ENCODE measurements at places on chromosomes 1 and 21.

GRCh38 chr1:111290104-111290503, 547 bp upstream of the CHIA start:
- DNase-seq, result no peak

- DNase-seq, result no peak
These were observed 49.7 kb downstream of the B3GALT5 start for GRCh38 chr21:39662411-39662953.

GRCh38 chr1:85611856-85612255, 31.3 kb downstream of the CCN1 start:
- no peak for DNase-seq

DNA sequence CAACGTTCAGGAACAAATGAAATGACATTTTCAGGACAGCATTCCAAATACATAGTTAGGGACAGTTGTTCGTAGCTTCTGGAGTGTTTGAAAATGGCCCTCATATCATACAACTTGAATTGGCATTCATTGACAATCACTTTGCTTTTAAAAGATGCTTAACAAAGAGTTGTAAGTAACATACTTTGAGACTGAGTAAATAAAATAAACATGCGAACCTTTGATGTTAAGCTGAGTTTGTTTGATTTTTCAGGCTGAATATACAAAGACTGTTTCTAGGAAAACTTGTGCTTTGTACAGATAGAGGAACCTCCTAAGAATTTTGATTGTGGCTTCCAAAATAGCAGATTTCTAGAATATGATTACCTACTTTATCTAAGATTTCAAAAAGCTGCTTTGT, 45.3 kb downstream of the ITSN1 start:
- DNase-seq, result no peak

DNA sequence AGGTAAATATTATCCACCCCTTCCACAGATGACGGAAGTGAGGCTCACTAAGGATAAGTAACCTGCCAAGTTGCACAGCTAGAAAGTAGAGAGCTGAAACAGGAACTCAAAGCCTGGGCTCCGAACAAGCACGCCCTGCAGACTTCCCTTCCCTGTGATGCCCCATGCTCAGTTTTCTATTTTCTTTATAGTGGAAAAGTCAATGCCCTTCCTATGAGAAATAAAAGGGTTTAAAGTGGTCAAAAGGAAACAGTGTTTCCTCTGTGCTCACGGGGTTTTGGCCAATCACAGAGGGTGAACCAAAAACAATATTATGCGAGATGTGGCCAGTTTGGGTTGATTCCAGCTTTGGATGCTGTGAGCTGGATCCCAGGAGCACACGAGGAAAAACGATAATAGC, 44.5 kb downstream of the DDR2 start:
- no peak for DNase-seq

DNA sequence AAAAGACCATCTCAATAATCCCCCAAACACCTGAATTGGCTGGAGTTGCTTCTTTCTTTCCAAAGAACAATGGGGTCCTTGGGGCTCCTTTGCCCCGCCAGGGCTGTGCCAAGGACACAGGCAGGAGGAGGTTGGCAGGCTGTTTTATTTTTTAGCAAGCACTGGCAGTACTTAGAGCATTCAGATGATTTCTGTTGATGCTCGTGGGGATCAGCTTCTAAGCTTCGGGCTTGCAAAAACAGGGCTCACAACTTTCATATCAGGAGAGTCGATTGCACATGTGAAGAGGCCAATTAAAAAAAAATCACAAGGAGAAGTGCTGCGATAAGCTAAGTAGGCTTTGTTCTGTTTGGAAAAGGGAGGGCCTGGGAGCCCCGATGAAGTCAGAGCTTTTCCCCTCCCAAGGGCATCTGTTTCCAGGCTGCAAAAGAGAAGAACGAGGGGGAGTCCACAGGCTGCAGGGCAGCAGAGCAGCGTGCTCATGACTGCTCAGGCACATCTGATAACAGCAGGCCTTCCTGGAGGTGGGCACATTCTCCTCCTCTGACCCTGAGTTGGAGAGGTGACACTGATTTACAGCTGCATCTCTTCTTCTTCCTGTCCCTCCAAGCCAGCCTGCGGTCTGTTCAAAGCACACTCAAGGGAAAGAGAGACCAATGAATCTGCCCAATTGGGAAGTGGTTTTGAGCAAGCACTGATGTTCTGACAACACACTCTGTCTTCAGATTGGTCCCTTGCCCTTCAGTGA, 27.3 kb upstream of the BCAR3 start:
- DNase-seq, result no peak

DNA sequence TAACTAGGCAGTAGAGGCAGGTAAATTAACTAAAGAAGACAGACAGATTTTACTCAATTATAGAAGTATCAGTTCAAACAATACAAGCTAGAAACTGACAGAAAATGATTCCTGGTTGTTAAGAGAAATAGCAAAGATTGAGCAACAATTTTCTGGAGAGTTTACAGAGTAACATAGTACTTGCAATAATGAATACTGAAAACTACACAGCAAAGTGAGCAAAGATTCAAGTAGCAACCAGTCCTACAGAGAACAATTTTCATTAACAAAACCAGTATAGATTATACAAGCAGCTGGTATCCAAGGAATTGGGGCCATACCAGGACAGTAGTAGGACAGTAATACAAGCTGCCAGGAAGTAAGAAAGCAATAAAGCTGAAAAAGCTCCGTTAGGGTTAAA, 37.6 kb downstream of the EYA3 start:
- no peak for DNase-seq

- DNase-seq, result no peak
These were observed 68.5 kb downstream of the RBM11 start for GRCh38 chr21:14284481-14284880.

- peak; percentile 81 for DNase-seq
These were observed 64.1 kb downstream of the DDR2 start for GRCh38 chr1:162696286-162696862.

DNA sequence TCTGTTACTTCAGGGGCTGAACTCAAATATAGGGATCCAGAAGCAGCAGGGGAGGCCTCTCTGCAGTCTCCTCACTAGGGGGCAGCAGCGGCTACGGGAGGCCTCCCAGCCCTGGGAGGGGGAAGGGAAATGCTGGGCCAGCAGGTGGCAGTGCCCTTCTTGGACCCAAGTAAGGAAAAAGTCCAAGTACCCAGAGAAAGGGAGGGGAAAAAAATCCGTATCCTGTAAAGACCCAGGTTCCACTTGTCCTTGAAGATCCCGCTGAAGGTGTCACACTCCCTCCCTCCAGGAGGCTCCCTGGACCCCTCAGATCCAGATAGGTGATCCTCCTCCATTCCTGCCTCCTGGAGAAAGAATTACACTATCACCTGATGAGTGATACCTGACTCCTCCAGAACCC, 14.1 kb upstream of the NUAK2 start:
- peak; percentile 73 for DNase-seq

GRCh38 chr1:22284906-22285548, 142.1 kb upstream of the WNT4 start:
- DNase-seq, result no peak

DNA sequence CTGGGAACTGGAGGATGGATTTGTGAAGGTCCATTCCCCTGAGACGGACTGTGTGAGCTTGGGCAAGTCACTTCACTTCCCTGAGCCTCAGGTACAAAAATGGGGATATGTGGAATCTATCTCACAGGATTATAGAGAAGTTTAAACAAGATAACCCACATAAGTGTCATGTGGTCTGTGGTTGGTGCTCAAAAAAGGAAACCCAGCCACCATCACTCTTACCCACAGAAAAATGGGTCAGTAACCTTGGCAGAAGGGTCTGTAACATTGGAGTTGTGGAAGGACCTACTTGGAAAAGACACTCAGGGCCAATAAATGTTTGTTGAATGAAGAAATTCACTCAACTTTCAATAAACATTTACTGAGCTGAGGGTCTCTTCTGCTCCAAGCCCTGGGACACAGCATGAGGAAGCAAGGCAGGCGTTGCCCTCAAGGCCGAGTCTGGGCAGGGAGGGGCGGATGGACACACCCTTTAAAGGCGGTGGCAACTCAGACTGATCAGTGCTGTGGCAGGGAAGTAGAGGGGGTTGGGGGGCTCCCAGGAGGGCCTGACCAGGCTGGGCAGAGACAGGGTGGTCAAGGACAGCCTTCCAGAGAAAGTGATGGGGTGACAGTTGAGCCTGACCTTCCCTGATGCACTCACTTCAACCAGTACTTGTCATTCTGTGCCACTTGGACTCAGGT, 66.7 kb upstream of the ACOT11 start:
- no peak for DNase-seq

DNA sequence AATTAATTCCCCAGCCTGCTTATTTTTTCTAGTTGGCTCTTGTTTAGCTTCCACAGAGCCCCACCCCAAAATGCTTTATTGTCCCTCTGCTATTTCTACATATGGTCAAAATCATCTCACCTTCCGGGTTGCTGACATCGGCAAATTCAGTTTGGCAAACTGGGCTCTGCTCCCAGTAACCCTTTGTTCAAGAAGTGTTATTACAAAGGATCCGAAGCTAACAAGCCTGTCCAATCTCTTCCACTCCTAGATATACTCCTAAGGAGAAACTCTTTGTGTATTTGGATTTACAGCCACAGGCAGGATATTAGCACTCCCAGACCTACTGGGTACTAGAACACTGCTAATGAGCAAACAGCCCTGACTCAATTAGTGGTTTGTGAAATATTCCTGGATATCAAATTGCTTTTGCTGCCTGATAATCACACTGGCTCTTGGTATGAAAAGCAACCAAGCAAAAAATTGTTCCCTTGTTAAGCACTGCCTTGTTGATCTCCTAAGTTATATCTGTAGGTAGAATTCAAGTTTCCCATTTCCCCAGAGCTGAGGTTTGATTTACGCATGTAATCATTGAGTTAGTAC, 4.0 kb downstream of the JUN start:
- DNase-seq, result peak; percentile 91

- DNase-seq, result no peak
These were observed 45.9 kb upstream of the DPH5 start for GRCh38 chr1:101071470-101071891.

GRCh38 chr1:52679498-52679897, 18.6 kb downstream of the COA7 start:
- no peak for DNase-seq

GRCh38 chr1:240611619-240612480, at the start of gene GREM2:
GREM2 (minus strand) TSS chr1:240612155; CDS start chr1:240493475, 118,680 bp downstream.
- DNase-seq, result peak; percentile 40

DNA sequence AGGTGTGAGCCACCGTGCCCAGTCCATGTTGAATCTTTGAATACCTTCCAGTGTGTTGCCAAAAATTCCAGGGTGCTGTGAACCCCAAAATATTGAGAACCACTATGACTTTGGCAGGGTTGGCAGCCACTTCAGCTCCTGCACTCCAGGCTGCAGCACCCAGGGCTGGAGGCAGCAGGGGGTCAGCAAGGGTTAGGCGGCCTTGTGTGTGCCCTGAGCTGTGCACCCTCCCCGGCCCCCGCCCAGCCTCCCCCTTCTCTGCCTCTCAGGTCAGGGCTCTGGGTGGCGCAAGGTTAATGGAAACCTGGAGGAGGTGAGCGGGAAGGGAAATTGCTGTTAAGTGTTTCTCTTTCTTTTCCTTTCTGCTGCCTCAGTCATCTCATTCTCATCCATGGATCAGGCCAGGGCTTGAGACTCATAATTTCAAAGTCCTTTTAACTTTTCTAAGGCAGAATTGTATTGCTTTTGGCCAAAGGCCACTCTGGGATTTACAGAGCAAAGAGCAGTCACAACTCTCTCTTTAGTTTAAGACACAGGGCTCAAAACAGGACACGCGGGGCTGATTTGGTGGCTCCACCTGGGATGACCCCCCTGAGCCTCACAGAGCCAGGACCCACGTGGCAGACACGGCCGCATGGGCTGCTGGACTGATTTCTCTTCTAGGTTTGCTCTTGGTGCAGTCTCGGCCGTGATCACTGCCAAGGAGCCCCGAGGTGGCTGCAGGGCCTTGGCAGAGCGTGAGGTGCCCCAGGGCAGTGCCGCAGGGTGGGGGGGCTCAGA, 212.3 kb downstream of the PTPRU start:
- no peak for DNase-seq

DNA sequence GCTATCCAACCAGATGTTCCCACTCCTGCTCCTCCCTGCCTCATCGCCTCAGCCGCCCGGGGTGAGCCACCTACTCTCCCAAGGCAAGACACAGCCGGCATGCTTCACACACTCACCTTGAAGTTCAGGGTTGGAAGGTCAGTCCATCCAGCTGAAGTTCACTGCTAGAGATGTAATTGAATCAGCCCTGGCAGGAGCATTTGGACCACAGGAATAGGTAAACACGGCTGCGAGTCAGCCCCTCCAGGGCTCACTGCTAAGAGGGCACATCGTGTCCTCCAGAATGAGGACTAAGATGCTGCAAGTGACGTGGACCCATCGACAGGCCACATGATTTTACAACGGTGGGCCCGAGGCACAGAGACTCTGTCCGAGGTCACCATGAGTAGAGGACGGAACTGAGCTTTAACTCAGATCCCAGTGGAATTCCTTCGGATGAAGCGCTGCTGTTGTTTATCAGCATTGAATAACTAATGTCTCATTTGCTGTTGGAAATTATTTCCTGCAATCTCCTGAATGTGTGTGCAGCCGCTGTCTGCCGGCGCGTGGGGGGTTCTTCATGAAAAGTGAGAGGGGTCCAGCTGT, 41.9 kb downstream of the RSPH1 start:
- no peak for DNase-seq

GRCh38 chr1:156811168-156811567, 5.5 kb downstream of the SH2D2A start:
- no peak for DNase-seq

- DNase-seq, result no peak
These were observed 174.2 kb upstream of the GORAB start for GRCh38 chr1:170357750-170358149.

DNA sequence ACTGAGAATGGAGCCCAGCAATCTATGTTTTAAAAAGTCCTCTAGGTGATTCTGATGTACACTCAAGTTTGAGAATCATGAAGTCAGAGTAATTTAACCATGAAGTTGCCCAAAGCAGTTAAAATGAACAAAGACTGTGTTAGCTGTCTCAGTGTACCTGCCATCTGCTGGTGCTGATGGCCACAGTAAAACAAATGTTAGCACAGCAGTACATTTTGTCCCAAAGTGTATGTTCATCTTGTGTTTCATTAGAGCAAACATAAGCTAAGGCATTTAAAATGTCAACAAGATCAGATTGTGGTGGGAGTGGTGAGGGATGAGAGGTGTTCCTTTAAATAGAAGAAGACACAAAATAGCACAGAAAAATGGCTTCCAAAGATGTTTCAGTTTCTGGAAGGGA, 31.1 kb downstream of the FYB2 start:
- DNase-seq, result peak; percentile 21

Data from NCI-H774 (cell line).